Astrocyte of the hippocampus (primary cell): ENCODE measurements at places on chromosomes 7 and 10.

DNA sequence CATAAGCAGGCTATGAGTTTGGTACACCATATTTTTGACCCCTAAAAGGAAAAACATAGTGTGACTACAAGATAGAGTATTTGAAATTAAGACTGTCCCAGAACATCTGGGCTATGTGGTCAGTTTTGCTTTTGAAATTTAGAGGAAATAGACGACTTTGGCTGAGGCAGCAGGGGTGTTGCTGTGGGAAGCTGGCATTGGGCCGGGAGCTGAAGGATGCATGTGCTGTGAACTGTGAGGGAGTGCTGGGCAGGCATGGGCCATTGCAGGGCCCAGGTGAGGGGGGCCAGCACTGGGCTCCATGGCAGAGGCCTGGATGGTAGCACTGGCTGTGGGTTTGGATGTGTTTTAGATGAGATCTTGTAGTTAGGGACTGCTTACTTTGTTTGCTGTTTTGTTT is 168.3 kb downstream of the BMPER start:
- no peak for DNase-seq

- DNase-seq, result no peak
Measured at GRCh38 chr7:103877565-103877964, 111.9 kb downstream of the RELN start.

GRCh38 chr10:80272793-80273522 is 16.5 kb downstream of the MAT1A start:
- DNase-seq, result no peak

GRCh38 chr7:77349141-77349540 is 67.0 kb downstream of the GSAP start:
- DNase-seq, result peak; percentile 51

DNA sequence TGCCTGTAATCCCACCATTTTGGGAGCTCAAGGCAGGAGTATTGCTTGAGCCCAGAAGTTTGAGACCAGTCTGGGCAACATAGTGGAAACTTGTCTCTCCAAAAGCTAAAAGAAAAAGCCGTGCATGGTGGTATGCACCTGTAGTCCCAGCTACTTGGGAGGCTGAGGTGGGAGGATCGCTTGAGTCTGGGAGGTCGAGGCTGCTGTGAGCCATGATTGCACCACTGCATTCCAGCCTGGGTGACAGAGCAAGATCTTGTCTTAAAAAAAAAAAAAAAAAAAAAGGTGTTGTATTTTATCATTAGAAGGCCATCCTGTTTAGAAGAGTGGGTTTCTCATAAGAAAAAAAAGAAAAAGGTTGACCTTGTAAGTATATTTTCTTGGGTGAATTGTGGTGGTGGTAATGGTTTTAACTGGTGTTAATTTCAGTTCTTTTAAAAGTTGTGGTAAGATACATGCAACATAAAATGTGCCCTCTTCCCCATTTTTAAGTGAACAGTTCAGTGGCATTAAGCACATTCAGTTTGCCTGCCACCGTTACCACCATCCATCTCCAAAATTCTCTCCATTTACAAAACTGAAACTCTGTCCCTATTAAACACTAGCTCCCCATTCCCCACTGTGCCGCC is 34.7 kb downstream of the GRIFIN start:
- DNase-seq, result no peak

GRCh38 chr10:92923416-92923815 is 75.1 kb downstream of the EXOC6 start:
- DNase-seq, result no peak

DNA sequence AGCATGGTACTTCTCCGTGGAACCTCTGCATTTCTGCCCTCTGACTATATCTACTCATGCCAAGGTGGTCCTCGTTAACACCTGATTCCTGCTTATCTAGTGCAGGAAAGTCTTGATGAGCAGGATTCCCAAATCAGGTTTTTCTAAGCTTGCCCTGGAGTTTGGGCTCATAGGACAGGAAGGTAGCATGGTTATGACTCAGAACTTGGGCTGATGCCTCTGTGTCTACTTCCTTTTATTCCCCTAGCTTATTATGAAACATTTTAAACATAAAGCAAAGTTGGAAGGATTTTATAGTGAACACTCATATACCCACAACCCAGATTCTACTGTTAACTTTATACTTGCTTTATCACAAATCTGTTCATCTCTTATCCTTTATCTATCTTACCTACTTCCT is 5.6 kb downstream of the SUFU start:
- peak; percentile 16 for DNase-seq

DNA sequence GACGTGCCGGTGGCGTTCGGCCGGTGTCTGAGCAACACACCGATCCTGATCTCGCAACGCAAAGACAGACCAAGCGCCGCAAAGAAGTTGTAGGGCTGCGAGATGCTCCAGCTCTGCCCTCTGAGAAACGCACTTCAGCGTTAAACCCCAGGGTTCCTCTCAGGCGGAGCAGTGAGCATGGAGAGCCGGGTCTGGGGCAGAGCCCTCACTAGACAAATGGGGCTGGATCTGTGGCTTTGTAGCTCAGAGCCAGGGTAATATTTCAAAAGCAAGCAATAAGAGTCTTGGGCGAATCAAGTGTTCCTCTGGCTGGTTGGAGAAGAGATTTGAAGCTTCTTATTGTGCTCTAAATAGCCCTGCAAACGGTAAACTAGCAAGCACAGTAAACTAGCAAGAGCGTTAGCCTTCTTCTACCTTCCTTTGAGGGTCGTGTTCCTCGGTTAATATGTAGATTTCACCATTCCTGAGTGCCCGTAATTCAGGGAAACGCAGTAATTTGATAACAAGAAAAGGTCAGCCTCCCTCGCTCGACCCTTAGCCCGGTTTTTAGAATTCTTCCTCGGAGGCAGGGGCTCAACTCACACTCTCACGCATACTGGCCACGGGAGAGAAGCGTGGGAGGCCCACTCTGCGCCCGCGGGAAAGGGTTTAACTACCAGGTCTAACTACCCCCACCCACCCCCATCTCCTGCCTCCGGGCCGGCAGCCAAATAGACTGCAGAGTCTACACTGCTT is 6.7 kb downstream of the SKAP2 start:
- DNase-seq, result peak; percentile 22

- DNase-seq, result no peak
Measured at GRCh38 chr10:17094844-17095243, 34.8 kb downstream of the CUBN start.

GRCh38 chr7:47809387-47809786 is 138.9 kb downstream of the PKD1L1 start:
- no peak for DNase-seq

DNA sequence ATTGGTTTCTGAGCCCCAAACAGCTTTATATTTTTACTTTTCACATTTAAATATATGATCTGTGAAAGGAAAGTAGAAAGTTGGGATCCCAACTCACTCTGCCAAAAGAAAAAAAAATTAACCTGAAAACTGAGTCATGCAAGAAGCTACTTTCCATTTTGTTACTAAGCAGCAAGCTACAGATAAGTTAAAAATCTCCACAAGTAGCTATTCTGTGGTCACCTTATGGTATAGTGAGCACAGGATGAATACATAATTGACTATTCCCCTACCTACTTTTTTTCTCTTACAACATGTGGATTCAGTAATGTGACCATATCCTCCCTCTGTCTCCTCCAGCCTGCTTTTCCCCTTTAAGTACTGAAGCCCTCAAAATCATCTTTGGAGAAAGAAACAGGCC is 30.3 kb upstream of the CREB3L2 start:
- DNase-seq, result peak; percentile 11

DNA sequence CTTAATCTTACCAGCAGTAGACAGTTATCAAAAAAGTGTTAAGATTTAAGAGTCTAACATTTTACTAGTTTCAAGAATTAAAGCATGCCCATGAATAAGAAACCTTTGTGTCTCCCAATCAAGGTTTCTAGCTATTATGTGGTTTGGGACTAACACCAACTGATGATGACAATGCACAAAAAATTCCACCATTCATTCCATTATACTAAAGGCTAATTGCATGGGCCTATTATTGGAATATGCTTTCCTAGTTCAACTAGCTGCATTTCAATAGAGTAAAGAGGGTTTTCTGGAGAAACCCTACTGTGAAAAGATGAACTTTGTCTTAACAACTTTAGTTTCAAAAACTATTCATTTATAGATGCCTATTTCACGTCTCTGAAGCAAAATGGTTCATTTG is 44.6 kb downstream of the UBE2H start:
- peak; percentile 76 for DNase-seq

DNA sequence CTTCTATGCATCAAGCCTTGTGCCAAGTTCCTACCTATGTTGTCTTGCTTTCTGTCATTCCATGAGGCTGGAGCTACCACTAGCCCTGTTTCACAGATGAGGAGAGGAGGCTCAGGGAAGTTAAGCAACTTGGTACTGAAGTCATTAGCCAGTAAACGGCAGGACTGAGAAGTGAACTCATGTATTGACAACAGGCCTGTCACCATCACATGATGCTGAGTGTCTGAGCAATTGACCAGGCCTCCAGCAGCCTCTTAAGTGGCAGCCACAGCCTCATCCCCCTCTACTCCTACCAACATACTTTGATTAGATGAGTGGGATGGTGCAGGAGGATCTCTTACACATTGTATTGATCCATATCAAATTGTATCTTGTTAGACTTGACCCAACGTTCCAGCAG is 317.6 kb downstream of the GRID1 start:
- no peak for DNase-seq

GRCh38 chr10:114504769-114505579 is 100.7 kb upstream of the AFAP1L2 start:
- peak; percentile 86 for DNase-seq

GRCh38 chr10:102419269-102420180 is 940 bp upstream of the PSD start:
- DNase-seq, result peak; percentile 69
